Stimulated activated CD8-positive, alpha-beta memory T cell treated with anti-CD3 and anti-CD28 coated beads, Interleukin-4, amount 100 ng/mL, for 4 hours (primary cell): ENCODE measurements at places on chromosomes 11 and 22.

- DNase-seq: no peak
Measured at GRCh38 chr11:111097191-111097590, 148.3 kb upstream of the POU2AF2 start.

- no peak for DNase-seq
Measured at GRCh38 chr11:63698976-63699733, 17.9 kb downstream of the RTN3 start.

DNA sequence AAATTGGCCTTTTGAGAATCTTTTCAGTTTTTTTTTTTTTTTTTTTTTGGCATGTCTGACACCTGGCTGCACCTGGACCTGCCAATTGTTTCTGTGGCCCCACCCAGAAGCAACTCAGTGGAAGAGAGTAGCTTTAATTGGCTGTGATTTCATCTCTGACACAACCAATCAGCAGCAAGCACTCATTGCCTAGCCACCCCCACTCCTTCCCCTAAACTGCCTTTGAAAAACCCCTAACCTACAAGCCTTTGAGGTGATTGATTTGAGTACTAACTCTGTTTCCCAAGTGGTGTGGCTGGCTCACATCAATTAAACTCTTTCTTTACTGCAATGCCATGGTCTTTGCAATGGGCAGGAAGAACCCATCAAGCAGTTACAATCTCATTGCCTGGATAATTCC lies 98.2 kb upstream of the CHORDC1 start:
- no peak for DNase-seq

GRCh38 chr11:103499710-103500340 lies 390.6 kb downstream of the DYNC2H1 start:
- DNase-seq: no peak

DNA sequence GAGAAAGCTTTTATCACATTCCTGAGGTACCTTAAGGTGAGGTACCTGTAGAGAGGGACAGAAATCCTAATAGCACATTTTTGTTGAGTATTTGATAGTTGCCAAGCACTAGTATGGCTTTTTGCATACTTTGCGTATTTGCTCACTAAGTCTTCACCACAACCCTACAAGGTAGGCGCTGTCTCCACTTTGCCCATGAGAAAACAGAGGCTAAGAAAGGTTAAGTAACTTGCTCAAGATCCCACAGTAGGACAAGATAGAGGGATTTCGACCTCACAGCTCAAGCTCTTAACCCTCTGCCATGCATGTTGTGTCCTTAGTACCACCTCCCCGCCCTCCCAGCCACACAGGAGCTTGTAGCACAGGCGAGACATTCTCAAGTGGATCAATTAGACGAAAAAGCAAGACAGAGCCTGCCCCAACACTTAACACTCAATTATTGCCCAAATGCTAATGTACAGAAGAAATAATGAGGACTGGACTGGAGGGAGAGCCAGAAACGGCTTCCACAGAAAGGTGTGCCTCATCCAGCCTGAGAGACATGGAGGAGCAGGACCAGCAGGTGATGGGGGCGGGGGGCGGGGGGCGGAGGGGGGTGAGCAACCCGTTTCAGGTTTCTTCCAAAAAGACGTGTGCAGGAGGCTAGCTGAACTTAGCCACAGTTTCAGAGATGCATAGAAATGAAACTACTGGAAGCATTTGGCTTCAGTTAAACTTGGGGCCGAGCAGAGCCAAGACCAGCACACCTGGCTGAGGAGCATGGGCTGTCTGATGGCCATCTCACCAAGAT lies 26.7 kb upstream of the CD44 start:
- no peak for DNase-seq
